ENCODE measurements at places on chromosomes 4 and X. TPM values are rescaled to one million over a fixed set of nuclear protein-coding genes. Genes with fewer than 3 reads are reported as not detected.

DNA sequence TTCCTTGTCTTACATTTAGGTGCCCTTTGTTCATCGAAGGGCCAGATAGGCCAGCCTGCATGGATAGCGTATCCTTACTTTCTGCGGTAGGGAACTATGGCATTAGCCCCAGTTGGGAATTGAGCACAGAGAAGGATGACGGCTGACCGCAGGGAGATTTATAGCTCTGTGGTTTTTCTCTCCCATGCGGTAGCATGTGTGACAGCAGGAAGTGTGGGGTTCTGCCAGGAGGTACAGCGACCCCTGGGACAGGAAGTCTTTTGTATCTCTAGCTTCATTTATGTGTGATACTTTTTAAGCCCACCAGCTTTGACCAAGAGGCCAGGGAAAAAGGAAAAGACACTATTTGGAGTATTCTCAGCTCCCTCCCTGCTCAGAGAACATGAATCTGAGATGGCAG is 33.1 kb downstream of the GAB3 start:
- DNase-seq: no peak

DNA sequence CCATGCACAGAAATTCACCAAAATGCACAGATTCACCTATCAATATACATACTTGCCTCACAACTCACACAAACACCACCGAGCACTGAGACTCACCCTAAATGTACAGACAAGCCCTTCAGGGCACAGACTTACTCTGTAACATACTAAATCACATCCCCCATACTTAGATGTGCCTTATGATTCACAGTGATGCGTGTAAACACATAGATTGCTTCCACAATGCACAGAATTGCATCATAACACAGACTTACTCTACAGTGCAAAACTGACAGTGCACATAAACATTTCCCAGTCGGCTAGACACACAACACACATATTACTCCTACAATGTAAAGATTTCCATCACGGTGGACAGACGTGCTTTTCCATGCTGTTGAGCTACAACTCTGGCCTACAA is 6.2 kb downstream of the LINC00632 start:
- DNase-seq: no peak

DNA sequence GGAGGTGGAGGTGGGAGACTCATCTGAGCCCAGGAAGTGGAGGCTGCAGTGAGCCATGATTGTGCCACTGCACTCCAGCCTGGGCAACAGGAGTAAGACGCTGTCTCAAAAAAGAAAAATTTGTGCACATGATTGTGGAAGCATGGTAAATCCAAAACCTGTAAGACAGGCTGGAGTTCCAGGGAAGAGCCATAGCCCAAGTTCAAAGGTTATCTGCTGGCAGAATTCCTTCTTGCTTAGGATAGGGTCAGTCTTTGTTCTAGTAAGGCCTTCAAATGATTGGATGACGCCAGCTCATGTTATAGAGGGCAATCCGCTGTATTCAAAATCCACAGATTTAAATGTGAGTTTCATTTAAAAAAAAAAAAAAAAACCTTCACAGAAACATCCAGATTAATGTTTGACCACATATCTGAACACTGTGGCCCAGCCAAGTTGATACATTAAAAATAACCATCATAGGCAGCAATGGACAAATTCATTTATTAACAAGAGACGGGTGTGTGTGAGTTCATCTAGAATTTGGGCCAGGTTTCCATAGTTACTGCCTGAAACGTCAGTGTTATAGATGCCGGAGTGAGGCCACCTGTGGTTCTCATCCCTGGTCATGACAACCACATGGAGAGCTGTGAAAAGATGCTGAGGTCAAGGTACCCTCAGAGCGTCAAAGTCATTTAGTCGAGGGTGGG is 35.2 kb upstream of the SLC2A9 start:
- no peak for DNase-seq

Gene PIM2
- total RNA-seq: 13.6 TPM

GRCh38 chrX:109839694-109840567 is 106.9 kb upstream of the ACSL4 start:
- DNase-seq: no peak

Measured in ureter (tissue), 1 donor.